Stimulated activated CD4-positive, alpha-beta T cell treated with anti-CD3 and anti-CD28 coated beads, Interleukin-15, amount 100 ng/mL, for 24 hours (primary cell): ENCODE measurements at places on chromosomes 13 and 19.

GRCh38 chr13:33353210-33353609 lies 67.7 kb upstream of the STARD13 start:
- DNase-seq, result no peak

DNA sequence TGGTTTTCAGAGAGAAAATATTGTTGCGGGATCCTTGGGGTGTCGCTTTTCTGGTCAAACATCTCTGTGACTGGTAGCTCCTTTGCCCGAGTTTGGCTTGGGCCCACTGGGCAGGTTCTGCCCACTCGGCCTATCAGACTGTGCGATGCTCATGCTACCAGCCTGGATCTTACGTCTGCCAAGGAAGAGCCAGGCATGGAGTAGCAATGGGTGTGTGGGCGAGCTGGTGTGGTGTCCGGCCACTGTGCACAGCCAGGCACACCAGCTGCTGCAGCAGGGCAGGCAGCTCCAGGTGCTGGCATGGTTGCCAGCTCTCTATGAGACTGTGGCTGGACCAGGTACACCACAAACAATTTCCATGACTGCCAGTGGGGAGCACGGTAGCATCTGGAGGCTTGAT lies 1351.8 kb upstream of the PCDH20 start:
- no peak for DNase-seq

GRCh38 chr19:28596561-28597071 lies 616.3 kb downstream of the UQCRFS1 start:
- DNase-seq, result no peak

- no peak for DNase-seq
These were observed 2.9 kb downstream of the CGB3 start for GRCh38 chr19:49020931-49021895.

DNA sequence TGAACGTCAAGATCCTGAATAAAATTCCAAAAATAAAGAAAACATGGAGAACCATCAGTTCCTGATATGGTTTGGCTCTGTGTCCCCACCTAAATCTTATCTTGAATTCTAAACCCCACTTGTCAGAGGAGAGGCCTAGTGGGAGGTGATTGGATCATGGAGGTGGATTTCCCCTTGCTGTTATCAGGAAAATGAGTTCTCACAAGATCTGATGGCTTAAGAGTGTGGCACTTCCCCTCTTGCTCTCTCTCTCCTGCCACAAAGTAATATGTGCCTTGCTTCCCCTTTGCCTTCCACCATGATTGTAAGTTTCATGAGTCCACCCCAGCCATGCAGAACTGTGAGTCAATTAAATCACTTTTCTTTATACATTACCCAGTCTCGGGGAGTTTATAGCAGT lies 827.4 kb downstream of the GPC5 start:
- DNase-seq, result no peak

- DNase-seq, result no peak
These were observed 73.8 kb downstream of the GADD45B start for GRCh38 chr19:2549701-2550191.

DNA sequence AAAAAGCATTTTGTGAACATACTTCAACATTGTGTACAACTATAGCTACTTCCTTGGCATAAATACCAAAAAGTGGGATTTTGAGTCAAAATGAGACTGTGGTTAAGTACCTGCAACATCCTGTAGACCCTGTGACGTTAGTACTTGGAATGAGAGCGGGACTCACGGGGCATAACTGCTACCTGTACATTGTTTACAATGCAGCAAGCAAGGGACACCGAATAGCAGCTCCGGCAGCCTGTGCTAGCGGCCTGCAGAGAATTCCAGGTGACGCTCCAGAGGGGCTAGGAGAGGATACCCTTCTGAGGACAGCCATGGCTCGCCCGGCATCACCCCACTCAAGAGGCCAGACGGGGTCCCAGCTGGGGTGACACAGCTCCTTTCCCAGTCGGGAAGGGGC lies 824 bp upstream of the ZNF331 start:
- DNase-seq, result no peak

GRCh38 chr19:31531326-31531725 lies 182.1 kb upstream of the TSHZ3 start:
- DNase-seq, result no peak

GRCh38 chr13:110874508-110874960 lies 40.3 kb downstream of the ANKRD10 start:
- DNase-seq, result peak; percentile 84

DNA sequence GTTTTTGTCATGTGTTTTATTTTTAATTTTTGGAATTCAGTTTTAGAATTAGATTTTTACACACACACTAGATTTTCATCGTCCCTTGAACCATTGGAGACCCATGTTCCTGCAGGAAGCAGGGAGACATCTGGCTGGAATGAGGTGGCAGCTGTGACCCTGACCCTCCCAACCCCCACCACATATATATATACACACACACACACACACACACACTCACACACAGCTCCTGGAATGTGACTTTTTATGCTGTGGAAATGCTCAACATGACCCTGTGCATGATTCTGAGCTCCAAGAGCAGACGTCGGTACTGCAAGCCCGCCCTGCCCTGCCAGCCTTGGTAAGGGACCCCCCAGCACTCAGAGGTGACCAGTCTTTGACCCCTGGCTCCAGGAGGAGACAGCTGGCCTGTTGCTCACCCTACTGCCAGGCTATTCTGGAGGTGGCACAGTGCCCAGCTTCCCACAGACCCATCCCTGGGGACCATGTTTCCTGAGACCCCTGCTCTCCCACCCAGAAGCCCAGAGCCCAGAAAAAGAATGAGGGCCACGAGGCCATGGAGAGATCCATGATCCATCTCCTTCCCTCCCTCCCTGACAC lies 103.2 kb upstream of the VSTM2B start:
- DNase-seq, result no peak

DNA sequence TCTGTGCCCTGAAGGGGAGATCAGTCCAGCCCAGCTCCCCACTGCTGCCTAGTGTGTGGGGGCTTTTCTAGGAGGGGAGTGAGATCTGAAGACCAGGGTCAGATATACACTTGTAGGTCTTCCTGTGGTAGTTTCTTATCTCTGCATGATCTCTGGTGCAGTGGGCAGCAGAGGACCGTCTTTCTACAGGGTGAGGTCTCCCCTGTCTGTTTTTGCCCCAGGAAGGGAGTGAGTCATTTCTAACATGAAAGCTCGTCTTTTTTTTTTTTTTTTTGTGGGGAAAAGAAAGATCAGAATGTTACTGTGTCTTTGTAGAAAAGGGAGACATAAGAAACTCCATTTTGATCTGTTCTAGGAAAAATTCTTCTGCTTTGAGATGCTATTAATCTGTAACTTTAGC lies 8.8 kb upstream of the ZNF808 start:
- DNase-seq, result no peak
